ENCODE measurements at places on chromosomes 6 and 20. TPM values are rescaled to one million over a fixed set of nuclear protein-coding genes. Genes with fewer than 3 reads are reported as not detected.

Gene MCCD1
- not detected for total RNA-seq

DNA sequence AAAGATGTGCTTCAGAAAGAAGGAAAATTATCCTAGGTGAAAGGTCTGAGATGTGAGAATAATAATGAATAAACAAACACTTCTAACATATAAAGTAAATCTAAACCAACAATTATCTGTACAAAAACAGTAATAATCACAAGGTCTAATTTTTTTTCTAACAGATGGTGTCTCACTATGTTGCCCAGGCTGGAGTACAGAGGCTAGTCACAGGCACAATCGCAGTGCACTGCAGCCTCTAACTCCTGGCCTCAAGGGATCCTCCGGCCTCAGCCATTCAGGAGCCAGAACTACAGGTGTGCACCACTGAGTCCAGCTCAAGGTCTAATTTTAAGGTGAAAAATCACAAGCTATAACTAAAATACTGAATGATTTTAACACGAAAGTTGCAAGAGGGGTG is 17.0 kb upstream of the ZC3H12D start:
- DNase-seq, result no peak

GRCh38 chr6:93139408-93140081 is 279.8 kb downstream of the EPHA7 start:
- no peak for DNase-seq

GRCh38 chr6:57252975-57253374 is 30.9 kb upstream of the RAB23 start:
- DNase-seq, result no peak

GRCh38 chr6:109768485-109768884 is 77.4 kb downstream of the FIG4 start:
- no peak for DNase-seq

DNA sequence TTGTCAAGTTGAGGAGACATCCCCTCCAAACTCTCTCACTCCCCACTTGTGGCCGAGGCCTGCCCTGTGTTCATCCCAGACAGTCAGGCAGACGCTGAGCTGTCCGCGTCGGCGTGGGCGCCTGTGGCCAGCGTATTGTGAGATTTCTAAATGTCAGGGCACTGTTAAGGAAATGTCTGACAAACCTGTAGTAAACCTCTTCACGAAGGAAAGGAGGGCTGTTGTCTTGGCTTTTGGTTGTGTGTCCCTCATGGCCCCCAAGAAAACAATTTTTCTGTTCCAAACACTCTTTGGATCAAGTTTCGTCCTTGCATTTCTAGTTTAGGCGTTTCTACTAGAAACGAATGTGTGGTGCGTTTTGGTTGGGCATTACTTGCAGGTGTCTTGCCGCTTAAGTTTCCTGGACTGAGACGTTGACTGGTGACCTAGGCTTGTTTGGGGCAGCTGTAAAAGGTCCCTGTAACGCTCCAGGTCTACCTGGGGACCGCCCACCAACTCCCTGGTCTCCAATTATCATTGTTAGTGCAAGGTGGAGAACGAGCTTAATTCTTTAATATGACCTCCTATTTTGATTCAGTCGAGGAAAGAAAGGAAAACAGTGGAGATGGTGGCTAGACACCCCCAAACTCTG is 8.7 kb upstream of the POU3F2 start:
- no peak for DNase-seq

Gene HTR1E
- total RNA-seq, result not detected

Gene ABRACL
- total RNA-seq, result 71.6 TPM

DNA sequence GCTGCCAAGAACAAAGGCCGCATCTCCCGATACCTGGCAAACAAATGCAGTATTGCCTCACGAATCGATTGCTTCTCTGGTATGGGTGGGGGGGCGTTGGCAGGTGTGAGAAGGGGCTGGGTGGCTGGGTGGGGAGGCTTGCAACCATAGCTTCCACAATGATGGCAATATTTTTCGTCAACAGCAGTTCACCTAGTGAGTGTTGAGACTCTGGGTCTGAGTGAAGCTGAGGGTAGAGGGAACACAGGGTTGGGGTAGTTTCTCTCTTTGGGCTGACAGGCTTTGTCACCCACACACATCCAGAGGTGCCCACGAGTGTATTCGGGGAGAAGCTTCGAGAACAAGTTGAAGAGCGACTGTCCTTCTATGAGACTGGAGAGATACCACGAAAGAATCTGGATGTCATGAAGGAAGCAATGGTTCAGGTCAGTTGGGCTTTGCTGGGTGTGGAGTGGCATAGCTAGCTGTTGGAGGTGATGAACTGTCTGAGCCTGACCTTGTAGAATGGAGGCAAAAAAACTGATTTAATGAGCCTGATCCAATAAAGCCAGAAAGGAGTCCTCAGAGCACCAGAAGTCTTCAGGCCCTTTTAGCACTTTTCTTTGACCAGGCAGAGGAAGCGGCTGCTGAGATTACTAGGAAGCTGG is 4.2 kb downstream of the NOP56 start:
- no peak for DNase-seq

DNA sequence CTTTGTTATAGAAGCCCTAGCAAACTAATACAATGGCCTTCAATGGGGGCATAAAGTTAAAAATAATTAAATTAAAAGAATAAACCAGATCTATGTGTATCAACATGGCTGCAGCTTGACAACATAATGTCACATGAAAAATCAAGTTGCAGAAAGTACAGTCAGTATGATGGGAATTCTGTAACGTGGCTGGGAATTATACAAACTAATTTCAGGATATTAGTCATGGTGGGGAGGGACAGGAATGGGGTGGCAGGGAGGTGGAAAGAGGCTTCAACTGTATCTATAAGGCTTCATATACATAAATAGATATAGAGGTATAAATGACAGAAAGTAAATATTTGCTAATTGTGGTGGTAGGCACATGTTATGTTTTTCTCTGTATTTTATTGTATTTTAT is 107.1 kb downstream of the UNC5CL start:
- no peak for DNase-seq

DNA sequence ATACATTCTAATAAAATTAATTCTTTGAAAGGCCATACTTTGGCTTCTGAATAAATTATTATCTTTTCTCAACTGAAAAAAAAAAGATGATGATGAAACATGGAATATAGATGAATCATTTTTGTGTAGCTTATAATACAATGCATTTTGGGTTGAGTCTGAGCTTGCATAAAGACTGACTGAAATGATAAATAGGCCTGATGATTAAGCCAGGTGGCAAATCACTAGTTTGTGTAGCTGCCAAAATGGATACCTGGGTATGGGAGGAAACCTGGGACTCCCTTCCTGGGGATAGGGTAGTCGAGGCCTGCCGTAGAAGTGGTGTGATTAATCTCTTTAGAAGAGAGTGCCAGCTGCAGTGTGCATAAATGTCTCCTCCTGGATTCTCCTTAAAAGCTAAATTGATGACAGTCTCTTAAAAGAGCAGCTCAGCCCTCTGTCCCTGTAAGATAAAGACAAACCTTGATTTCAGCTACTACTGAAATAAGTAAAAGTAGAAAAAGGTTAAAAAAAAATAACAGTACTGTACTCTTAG is 275.1 kb downstream of the GRIK2 start:
- DNase-seq, result no peak

- no peak for DNase-seq
These were observed 14.2 kb upstream of the LPA start for GRCh38 chr6:160678230-160678629.

GRCh38 chr6:104431096-104431495 is 428.6 kb downstream of the HACE1 start:
- DNase-seq, result no peak

Gene CCDC167
- 44.1 TPM for total RNA-seq

DNA sequence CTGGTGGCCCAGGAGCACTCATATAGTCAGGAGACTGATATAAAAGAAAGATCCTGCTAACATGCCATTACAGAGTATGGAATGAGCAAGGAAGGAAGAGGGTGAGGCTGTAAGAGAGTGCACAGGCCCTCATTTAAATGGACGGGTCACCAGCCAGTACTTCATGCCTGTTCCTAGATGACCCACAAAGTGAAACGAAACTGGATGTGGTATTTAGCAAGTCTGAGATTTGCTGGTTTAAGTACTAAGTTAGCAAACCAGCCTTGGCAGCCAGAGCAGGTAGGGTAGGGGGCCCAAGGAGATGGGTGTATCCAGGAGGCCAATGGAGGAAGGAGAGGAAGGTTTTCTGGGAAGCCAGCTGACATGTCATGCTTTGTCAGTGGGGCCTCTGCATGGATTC is 15.9 kb downstream of the NT5E start:
- no peak for DNase-seq

Gene ZKSCAN4
- 9.0 TPM for total RNA-seq

Gene CCM2L
- total RNA-seq, result 1.5 TPM

Gene ANGPT4
- total RNA-seq, result not detected

Measured in progenitor cell of endocrine pancreas (in vitro differentiated cells).